Astrocyte of the hippocampus (primary cell): ENCODE measurements at places on chromosomes 3 and 15.

DNA sequence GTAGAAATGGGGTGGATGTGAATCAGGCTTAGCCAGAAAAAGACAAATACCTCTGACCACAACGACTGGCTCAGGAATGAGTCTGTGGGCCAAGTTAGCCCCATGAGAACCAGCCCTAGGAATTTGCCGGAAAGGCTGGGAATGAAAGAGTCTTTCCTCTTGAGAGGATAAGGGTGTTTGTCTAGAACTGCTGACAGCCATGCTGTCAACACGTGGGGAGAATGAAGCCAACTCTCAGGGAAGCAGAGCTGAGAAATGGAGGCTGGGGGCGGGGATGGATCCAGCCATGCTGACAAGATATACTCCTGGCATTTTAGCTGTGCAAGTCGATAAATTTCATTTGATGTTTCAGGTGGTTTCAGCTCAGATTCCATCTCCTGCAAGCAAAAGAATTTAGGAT, 10.6 kb upstream of the SLC6A1 start:
- peak; percentile 79 for DNase-seq

- no peak for DNase-seq
Measured at GRCh38 chr3:89104499-89104898, 2.9 kb upstream of the EPHA3 start.

- no peak for DNase-seq
Measured at GRCh38 chr3:87796843-87797185, 262.0 kb downstream of the CGGBP1 start.

- DNase-seq, result no peak
Measured at GRCh38 chr15:69039516-69040225, 25.2 kb downstream of the NOX5 start.

GRCh38 chr3:141056751-141057171, 5.6 kb downstream of the SPSB4 start:
- no peak for DNase-seq

- no peak for DNase-seq
Measured at GRCh38 chr15:77094397-77095030, 23.6 kb upstream of the TSPAN3 start.

DNA sequence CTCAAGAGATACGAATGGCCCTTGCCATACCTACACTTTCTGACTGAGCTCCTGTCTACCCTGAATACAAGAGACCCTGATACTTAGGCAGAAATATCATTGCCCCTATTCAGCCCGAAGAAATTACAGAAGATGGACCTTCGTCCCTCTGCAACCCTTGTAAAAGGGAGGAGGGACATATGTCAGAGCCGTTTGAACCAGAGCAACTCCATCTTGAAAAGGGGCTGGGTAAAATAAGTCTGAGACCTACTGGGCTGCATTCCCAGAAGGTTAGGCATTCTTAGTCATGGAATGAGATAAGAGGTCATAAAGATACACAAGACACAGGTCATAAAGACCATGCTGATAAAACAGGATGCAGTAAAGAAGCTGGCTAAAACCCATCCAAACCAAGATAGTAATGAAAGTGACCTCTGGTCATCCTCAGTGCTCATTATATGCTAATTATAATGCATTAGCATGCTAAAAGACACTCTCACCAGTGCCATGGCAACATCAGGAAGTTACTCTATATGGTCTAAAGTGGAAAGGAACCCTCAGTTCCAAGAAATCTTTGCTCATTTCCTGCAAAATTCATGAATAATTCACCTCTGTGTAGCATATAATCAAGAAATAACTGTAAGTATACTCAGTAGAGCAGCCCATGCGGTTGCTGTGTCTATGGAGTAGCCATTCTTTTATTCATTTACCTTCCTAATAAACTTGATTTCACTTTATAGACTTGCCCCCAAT, 49.7 kb upstream of the GPD1L start:
- no peak for DNase-seq

GRCh38 chr15:41996921-41997592, 23.8 kb downstream of the PLA2G4E start:
- no peak for DNase-seq

GRCh38 chr3:73435055-73435454, 189.7 kb downstream of the PDZRN3 start:
- DNase-seq, result no peak
